ENCODE measurements at places on chromosomes 1 and 21.

- no peak for DNase-seq
Measured at GRCh38 chr1:223831755-223832636, 13.8 kb downstream of the TP53BP2 start.

- no peak for DNase-seq
Measured at GRCh38 chr1:192933744-192934143, 124.9 kb downstream of the RGS2 start.

- no peak for DNase-seq
Measured at GRCh38 chr1:103353391-103353790, 172.1 kb upstream of the RNPC3 start.

DNA sequence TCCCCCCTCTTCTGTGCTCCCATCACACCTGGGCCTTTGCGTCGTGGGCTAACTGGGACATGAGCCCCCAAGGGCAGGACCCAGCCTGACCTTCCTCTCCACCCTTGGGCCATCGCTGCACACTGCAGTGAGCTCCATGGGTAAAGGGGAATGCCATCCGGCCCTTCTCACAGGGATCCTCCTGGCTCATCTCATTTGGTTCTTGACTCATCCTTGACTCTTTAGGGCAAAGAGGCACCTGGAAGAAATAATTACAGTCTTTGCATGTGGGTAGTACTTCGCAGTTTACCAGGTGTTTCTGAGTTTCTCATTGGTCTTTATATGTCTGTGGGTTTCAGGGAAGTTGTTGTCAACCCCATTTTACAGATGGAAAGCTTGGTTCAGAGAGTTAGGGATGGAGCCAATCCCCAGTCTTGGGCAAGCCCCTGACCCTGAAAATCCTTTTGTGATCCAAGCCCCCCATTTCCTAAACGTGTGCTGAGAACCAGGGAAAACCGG, 59.3 kb upstream of the ID3 start:
- DNase-seq, result no peak

- no peak for DNase-seq
Measured at GRCh38 chr21:44836666-44837471, 19.0 kb upstream of the SUMO3 start.

DNA sequence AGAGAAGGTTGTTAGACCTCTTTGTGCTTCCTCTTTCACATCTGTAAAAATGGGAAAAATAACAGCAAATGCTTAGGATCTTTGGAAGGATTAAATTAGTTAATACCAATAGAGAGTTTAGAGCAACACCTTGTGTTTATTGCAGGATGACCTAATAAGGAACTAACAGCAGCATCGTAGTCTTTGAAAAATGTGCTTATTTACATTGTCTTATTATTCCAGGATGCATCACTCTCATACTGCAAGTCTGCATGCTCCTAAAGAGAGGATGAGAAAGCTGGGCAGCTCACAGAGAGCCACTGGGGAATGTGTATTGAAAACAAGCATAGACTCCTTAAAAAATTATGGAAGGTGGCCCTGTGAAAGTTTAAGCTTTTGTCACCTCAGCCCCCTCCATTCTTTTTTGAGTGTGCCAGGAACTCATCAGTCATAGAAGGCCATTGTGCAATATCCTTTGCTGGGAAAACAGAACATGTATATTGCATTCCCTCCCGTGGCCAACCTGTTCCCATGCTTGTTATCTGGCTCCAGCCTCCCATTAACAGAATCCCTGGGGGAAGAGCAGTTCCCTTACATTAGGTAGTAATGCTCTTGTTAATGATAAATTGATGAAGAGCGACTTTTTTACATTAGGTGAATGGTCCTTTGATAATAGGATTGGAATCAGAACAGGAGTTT, 180.7 kb downstream of the ZNF326 start:
- DNase-seq, result no peak

- no peak for DNase-seq
Measured at GRCh38 chr1:80994934-80995333, 805.8 kb upstream of the ADGRL2 start.

DNA sequence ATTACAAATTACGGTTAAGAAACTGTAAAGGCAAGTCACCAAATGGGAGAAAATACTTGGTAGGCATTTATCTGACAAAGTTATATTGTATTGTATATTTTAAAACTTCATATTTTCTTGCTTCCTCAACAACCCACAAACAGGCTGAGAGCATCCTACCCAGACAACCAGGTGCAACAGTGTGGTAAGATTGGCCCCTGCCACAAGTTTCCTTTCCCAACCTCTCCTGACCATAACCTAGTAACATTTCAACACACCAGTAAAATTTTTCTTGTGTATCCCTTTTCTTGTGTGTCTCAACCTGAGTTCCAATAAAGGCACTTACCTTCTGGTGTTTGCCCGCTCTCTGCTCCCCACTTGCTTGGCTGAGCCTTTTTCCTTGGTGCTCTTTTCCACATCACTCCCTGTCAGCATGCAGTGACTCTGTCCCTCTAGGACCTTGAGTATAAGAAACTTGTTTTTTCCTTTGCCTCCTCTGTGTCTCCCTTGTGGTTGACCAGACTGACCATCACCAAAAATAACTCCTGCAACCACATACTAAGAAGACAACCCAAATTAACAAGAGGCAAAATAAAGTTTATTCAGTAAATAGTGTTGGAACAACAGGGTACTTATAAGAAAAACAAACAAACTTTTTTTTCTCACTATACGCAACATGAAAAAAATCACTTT, 40.9 kb downstream of the FCRL3 start:
- peak; percentile 91 for DNase-seq

DNA sequence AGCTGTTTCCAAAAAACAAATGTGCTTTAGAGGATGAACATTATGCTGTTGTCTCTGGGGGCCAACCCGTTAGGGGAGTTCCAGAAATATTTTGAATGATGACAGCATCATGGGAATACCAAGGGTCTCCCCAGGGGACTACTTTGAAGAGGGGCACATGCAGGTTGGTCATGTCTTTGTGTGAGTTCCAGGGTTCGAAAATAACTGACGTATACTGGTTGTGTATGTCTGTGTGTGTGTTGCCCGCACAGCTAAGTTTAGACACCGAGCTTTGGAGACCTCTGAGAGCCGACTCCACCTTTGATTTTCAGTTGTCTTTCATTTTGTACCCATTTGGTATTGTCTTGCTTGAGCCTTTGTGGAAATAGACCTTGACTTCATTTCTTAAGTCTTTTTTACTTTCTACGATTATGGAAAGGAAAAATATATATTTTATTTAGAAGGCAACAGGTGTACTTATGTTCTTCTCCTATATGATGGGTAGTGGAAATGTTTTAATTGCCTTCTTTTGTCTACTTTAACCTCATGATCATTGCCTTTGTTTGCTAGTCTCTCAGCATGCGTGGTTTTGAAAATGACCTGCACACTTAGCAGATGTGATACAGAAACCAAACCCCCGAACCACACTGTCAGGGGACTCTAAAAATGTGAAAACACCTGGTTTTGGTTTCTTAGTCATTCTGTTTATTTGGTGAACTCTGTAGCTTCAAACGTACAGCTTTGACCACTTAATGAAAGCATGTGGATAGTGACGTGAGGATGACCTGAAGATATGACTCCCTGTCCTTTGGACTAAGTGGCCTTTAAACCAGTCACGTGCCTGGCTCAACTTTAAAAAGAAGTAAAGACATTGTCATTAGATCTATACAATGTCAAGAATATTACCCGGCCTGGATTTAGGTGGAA, 56.5 kb downstream of the GALNT2 start:
- peak; percentile 100 for DNase-seq

GRCh38 chr1:243378669-243379068, 122.8 kb downstream of the SDCCAG8 start:
- no peak for DNase-seq

DNA sequence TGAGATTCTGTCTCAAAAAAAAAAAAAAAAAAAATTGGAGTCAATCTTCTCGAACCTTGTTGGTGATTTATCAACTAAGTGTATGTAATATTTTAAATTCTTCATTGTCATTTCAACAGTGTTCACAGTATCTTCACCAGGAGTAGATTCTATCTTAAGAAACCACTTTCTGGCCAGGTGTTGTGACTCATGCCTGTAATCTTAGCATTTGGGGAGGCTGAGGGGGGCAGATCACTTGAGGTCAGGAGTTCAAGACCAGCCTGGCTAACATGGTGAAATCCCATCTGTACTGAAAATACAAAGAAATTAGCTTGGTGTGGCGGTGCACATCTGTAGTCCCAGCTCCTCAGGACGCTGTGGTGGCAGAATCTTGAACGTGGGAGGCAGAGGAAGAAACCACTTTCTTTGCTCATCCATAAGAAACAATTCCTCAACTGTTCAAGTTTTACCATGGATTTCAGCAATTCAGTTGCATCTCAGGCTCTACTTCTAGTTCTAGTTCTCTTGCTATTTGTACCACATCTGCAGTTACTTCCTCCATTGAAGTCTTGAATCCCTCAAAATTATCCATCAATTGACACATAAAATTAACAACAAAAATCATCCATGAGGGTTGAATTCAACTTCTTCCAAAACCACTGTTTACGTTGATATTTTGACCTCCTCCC, 30.4 kb upstream of the EYA3 start:
- DNase-seq, result no peak

- DNase-seq, result no peak
Measured at GRCh38 chr1:66265796-66266195, 268.2 kb upstream of the SGIP1 start.

DNA sequence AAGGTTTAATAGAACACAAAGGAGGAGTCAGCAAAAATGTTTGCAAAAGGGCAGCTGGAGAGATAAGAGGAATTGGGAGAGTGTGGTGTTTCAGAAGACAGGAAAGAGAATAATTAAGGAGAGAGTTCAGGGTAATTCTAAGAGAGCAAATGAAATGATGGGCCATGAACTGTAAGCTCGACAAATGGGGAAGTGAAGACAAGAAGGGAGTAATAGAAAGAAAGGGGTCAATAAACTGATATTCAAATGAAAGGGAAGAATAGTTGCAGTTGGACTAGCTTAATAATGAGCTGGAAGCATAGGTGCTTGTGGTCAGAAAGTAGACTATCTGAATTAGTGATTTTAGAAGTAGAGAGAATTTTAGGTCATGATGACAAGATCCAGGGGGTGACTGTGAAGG, 15.6 kb upstream of the RNF220 start:
- DNase-seq, result no peak

All from MM.1S (cell line).